Stimulated activated naive CD8-positive, alpha-beta T cell treated with anti-CD3 and anti-CD28 coated beads, Interleukin-15, Interleukin-2, amounts not matched to agents 100 U/mL and 50 U/mL, for 24 hours (primary cell): ENCODE measurements at places on chromosomes 1 and 21.

DNA sequence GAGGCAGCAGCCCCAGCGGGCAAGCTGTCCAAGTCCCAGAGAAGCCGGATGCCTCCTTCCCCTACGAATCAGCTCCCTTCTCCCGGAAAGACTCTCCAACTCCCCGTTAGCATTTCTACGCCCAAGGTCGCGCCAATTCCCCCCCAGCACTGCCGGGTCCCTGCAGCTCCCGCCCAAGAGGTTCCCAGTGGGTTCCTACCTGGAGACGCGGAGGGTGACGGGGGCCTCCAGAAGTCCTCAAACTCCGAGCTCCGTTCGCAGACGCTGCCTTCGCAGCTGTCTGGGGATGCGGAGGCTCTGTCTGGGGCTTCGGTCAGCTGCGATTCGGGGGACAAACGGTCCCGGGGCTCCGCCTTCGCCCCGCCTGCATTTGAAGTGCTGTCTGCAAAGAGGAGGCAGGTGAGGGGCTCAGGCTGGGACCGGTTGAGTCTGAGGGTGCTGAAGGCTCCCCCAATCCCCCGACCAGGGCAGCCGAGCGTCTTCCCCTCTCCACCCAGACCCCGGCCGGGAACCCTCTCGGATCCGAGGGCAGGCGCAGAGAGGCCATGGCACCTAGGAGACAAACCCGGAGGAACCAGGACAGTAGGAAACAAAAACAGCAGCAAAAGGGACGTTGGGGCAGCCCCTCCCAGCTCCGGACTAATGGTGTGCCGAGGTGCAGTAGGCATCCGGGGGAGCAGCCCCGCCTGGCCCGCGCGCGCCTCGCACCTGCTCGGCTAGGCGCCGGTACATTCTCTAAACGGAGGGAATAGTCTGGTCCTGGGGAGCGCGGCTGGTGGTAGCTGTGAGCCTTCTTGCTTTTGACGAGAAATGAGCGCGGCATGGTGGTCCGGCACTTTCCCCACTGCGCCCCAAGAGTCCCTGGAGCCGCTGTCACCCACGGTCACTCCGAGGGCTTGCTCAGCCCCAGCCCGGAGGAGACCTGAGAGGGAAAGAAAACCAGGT lies 3.8 kb downstream of the GFI1 start:
- peak; percentile 46 for DNase-seq

DNA sequence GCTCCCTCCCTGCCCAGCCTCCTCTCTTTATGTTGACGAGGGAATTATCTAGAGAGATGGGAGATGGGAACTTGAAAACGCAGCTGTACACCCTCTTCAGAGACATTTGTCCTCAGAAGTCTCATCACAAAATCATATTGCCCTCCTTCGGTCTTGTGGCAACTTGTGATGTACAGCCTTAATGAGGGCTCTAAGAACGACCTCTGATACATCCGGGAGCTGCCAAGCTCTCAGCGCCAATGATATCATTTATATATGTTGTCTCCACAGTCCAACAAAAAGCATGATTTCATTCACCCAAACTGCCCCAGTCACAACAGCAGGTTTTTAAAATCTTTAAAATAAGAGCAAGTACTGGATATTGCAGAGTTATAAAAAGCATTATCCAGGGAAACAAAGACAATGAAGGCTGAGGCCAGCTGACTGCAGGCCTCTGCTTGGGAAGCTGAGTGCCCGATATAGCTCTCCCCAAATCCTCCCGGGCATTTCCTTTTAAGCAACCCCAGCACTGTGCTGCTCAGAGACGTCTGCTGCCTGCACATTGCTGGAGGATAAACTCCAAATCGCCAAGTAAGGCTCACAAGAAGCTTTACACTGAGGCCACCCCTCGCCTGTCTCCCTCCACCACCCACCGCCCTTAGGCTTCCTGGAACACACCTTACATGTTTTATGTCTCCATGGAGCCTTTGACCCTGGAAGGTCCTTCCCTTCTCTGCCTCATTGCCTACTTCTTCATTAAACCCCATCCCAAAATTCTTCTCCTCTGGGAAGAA lies 236.1 kb downstream of the C1orf94 start:
- no peak for DNase-seq

DNA sequence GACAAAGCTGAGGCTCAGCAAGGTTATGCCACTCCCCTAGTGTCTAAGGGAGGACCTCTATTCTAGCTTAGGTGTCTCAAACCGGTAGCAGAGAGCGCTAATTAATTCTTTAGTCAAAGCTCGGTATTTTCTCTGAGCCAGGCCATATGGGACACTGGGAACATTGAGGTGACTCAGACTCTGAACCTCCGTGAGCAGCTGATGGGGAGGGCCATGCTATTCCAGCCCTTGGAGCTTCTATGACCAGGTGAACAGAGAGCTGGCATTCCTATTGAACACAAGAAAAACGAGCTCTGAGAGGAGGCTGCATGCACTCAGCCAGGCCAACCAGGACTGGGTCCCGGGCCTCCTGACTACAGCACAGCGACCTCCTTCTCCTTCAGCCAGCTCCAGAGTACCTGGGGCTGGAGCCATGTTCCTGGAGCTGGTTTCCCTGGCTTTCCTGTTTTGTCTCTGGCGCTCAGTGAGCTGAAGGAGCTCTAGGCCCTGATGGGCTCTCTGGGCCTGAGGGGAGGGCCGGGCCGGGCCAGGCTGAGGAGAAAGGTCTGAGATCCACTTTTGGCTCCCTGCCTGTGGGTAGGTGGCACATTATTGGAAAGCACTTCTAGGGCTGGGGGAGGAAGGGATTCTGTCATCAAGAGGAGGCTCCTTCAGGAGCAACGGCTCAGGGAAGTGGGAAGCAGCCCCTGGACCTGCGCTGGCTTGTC lies 37.0 kb downstream of the SLC9A1 start:
- no peak for DNase-seq

GRCh38 chr1:208420696-208421095 lies 176.5 kb upstream of the PLXNA2 start:
- DNase-seq = no peak

GRCh38 chr21:46465651-46466050 lies 7.0 kb downstream of the DIP2A start:
- DNase-seq = no peak

DNA sequence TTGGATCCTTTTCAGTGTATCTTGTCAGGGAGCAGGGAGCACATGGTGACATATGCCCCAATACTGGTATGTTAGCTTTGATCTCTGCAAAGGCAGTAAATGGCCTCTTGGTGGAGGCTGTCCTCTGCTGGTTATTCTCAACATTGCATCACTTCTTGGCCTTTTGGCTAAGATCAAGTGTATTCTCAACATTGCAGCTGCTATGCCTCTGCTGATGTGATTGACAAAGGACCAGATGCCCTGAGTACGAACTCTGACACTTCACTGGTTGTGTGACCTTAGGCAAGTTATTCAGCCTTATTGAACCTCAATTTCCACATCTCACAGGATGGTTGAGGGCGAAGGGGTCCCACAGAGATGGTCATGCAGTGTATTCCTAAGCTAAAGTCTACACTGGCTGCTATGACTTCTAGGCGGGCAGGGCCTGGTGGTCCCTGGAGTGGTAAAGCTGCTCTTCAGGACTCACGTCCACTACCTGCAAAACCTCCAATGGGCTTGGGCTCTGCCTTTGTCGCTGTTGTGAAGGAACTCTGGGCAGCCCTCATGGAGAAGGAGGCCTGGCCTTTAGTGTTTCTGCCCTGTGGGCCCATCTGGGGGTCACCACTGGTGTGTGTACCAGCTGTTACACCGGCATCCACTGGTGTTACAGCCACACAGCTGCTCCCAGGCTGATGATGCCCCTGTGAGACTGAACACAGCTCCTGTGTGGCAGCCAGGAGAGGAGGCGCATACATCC lies 64.8 kb downstream of the DNTTIP2 start:
- DNase-seq = peak; percentile 42

- no peak for DNase-seq
Measured at GRCh38 chr1:203661572-203661971, 34.9 kb downstream of the ATP2B4 start.

DNA sequence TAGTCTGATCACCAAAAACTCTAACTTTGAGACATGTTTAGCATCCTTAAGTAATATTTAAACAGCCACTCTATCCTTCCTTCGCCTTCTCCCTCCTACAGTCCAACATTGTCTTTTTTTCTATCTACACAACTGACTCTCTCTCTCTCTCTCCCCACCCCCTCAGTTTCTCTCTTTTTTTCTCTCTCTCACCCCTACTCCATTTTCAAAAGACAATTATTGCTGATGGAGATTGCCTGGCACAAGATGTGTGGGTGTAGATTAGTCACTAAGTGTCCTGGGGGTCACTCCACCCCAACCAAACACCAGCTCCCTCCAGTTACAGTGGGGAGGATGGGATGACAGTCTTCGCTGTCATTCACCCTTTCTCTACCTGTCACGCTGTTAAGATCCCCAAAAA lies 94.5 kb upstream of the NFIA start:
- no peak for DNase-seq

DNA sequence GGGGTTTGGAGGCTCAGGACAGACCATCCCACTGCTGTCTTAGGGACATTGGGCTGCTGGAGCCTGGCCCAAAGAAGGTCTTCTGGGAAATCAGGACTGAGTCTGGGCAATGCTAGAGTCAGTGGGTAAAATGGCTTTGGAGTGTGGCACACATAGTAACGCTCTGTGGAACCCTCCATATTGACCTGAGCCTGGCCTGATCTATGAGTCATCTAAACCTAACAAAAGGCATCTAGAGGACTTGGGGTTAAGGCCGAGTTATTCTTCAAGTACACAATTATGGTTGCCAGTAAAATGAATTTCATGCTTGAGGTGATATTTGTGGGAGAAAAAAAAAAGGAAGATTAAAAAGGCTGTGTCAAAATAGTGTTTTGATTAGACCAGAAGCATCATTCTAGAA lies 77.7 kb downstream of the ST6GALNAC5 start:
- no peak for DNase-seq

DNA sequence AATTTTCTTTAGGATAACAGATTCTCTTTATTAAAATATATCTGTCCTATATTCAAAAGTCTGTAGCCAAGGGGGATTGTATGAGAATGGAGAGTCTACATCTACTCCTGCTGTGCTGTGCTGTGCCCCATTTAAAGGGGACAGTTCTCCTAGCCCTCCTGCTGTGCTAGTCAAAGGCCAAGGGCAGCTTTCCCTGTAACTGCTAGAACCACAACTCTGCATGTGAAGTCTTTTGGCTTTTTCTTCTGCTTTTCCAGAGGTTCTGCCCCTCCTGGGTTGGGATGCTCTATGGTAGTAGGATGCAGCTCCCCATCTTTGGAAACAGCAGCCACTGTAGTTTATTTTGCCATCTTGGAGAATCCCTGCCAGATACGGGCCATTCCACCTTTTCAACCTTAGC lies 197.5 kb upstream of the JUN start:
- DNase-seq = no peak

DNA sequence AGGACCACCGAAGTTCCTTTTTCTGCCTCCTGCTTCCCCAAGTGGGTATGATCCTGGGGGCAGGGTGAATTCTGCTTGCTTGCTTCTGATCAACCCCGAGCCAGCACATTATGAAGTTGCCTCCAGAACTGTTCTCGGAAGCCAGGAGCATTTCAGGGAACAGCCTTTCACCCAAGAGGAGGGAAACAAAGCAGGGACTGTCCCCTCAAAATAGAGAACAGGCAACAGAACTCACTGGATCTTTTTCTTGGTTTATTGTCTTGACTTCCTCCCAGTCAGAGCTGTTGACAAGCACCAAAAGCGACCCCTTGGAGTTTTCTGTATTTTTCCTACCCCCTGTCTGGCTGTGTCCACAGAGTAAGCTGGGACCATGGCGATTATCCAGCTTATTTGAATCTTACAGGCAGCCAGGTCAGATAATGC lies 258.3 kb upstream of the SGIP1 start:
- DNase-seq = peak; percentile 38

GRCh38 chr1:169312084-169312954 lies 55.3 kb downstream of the NME7 start:
- DNase-seq = peak; percentile 41
